NCI-H524 treated with DMSO at 0.1 percent for 48 hours (cell line): ENCODE measurements at places on chromosomes 7 and 10.

GRCh38 chr10:124068929-124069328 lies 24.5 kb downstream of the CHST15 start:
- DNase-seq = no peak

DNA sequence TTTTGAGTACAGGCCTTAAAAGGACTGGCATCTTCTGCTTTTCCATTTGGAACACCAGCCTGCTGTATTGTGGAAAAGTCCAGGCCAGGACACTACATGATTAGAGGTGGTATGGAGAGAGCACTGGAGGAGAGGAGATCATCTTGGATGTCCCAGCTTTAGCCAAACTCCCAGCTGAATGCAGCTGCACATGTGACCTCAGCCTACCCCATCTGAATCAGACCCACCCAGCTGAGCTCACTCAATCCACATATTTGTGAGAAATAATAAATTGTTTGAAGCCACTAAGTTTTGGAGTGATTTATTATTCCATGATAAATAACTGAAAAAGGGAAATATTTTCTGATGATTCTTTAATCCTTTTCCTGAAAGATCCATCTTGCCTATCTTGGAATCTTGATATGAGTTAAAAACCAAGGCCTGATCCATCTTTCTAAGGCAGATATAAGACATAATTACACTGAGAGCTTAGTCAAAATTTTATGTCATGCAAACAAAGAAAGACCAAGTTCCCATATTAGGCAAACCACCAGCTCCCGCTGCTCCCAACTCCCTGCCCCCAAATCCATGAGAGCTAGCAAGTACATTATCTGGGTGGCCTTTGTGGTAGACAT lies 55.1 kb upstream of the TRIL start:
- DNase-seq = no peak

DNA sequence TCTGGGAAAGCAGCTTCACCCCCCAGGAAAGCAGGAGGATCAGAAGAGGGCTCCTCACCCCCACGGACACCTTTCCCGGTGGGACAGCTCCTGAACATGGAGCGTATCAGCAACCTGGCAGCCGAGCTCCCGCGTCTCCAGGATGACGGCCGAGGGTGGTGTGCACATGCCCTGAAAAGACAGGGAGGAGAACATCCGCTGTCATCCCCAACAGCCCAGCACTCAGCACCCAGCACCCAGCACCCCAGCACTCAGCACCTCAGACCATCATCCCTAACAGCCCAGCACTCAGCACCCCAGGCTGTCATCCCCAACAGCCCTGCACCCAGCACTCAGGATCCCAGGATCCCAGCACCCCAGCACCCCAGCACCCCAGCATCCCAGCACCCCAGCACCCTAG lies 3.9 kb upstream of the CFAP46 start:
- no peak for DNase-seq

- DNase-seq = no peak
These were observed 2.7 kb downstream of the AOC1 start for GRCh38 chr7:150855046-150855445.

DNA sequence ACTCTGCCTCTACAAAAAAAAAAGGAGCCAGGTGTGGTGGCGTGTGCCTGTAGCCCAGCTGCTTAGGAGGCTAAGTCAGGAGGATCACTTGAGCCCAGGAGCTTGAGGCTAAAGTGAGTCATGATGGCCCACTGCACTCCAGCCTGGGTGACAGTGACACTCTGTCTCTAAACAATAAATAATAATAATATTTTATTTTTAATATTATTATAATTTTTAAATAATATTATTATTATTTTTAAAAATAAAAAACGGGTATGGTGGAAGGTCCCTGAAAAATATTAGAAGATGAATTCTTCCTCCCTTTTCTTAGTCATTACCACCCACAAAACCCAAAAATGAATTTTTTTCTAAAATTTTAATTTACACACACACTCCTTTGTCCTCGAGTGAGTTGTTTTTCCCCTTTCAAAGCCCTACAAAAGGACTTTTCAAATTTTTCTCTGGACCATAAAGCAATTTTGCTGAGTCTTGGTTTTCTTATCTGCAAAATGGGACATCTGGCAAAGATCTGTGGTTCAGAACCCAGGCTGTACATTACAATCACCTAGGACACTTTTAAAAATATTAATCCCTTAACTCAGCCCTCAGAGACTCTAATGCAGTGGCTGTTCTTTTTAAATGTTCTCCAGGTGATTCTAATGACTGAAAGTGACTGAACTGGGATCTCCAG lies 174.0 kb upstream of the NEBL start:
- DNase-seq = no peak

DNA sequence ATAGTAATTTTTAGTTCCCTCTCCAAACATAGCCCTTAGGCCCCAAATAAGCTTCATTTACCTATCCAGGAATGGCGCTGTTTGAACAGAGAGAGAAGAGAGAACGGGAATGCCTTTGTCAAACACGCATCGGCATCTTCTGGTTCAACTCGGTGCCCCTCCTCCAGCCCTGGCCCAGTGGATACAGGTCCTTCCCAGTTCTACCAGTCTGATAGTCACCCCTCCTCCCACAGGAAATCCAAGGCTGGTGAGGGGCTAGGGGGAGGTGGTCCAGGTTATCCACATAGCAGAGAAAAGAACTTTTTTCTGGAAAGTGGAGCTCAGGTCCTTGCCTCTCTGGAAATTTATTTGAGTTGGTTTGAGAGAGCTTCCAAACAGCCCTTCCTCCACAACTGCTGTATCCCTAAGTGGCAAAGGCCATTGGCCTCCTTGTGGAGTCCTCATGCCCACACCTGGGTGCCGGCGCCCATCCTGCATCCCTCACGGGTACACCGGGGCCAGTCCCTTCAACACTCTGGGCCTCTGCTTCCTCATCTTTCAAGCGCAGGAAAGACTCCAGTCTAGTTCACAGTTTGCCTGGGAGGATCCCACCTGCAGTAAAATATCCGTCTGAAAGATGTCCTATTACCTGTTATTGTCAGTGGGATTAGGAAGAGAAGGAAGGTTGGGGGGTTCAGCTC lies 287.4 kb downstream of the CELF2 start:
- no peak for DNase-seq

GRCh38 chr7:141189231-141189630 lies 115.4 kb downstream of the TMEM178B start:
- no peak for DNase-seq

DNA sequence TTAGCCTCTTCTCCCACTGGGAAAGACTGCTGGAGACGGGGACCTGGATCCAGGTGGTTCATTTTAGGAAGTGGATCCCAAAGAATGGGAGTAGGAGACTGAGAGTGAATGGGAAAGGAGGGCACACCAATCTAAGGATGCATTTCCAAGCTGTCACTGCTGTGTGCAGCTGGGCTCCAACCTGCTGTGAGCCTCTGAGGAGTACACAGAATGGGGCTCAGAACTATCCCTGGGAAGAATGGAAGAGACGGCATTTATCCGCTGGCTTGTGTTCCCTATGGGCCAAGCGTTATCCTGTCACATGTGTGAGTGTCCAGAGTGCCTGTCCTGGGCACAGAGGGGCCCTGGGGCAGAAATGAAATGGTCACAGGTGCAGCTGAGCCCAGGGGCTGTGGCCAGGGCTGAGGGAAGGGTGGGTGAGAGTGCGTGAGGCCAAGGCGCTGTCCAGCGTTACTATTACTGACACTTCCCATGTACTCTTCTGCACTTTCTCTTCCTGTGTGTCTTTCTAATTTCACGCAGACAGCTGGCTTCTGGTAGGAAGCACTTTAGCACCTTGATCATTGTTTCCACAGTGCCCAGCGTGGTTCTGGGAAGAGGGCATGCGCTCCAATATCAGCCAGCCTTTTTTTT lies 35.4 kb upstream of the PODXL start:
- no peak for DNase-seq

- no peak for DNase-seq
These were observed 65.7 kb downstream of the AOAH start for GRCh38 chr7:36658335-36659171.

DNA sequence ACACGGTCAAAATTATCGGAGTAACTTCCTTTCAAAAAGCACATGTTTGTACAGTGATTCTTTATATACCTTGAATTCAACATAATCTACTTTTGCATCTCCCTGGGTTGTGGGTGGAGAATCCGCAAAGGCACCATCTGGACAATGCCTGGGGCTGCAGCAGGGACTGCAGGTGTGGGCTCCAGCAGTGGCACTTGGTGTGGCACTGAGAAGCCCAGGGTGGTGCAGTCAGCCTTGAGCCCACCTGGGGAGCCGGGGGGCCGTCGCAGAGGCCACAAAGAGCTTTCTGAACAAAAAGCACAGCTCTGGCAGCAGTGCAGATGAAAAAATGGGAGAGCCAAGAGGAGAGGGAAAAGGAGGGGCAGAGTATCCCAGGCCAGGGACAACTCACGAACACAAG lies 22.2 kb downstream of the PARD3 start:
- no peak for DNase-seq

- DNase-seq = no peak
These were observed 138.3 kb upstream of the LSM8 start for GRCh38 chr7:118045629-118046028.

GRCh38 chr7:132943645-132944044 lies 138.2 kb downstream of the CHCHD3 start:
- DNase-seq = no peak

- DNase-seq = no peak
These were observed 16.7 kb downstream of the PFKFB3 start for GRCh38 chr10:6219494-6219836.

GRCh38 chr7:92731335-92732063 lies 104.9 kb downstream of the CDK6 start:
- DNase-seq = no peak

- DNase-seq = no peak
These were observed 287.5 kb upstream of the PHYHIPL start for GRCh38 chr10:58888957-58889356.

GRCh38 chr10:43419997-43420368 lies 11.0 kb upstream of the HNRNPF start:
- no peak for DNase-seq

DNA sequence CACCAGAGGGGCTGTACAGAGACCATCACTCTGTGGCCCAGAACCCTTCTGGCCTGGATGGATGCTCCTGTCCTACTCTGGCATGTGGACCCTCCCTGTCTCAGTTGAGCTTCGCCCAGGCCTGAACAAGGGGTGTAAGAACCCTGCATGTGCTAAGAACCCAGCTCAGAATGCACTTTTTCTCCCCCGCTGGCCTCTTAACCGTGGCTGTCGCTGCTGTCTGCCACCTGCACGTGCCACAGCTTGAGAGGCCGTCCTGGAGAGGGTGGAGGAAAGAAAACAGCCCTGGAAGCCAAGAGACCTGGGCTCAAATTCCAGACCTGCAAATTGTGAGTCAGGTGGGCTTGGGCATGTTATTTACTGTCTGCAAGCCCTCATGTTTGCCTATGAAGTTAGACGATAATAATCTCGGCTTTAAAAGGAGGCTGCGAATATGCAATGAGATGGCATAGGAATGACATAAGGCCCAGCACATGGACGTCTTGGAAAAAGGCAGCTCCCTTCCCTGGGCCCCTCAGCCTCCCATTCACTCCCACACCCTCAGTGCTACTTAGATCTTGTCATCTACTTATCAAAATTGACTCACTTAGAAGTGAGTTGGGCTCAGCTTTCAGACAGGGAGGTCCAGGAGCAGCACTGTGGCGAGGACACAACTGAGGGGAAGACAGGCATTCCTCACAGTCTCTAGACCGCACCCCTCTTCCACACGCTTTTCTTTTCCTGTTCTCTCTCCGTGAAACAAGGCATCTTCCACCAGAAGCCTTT lies 31.4 kb downstream of the FIGNL1 start:
- DNase-seq = no peak

GRCh38 chr10:16581202-16581601 lies 59.5 kb upstream of the C1QL3 start:
- no peak for DNase-seq

- DNase-seq = no peak
These were observed 30.8 kb upstream of the SCIN start for GRCh38 chr7:12539681-12540080.

GRCh38 chr10:100838986-100839385 lies 73.8 kb upstream of the SLF2 start:
- no peak for DNase-seq

- DNase-seq = no peak
These were observed 51.7 kb downstream of the EBF3 start for GRCh38 chr10:129912166-129912917.

GRCh38 chr10:97843281-97843671 lies 6.4 kb upstream of the GOLGA7B start:
- DNase-seq = no peak

DNA sequence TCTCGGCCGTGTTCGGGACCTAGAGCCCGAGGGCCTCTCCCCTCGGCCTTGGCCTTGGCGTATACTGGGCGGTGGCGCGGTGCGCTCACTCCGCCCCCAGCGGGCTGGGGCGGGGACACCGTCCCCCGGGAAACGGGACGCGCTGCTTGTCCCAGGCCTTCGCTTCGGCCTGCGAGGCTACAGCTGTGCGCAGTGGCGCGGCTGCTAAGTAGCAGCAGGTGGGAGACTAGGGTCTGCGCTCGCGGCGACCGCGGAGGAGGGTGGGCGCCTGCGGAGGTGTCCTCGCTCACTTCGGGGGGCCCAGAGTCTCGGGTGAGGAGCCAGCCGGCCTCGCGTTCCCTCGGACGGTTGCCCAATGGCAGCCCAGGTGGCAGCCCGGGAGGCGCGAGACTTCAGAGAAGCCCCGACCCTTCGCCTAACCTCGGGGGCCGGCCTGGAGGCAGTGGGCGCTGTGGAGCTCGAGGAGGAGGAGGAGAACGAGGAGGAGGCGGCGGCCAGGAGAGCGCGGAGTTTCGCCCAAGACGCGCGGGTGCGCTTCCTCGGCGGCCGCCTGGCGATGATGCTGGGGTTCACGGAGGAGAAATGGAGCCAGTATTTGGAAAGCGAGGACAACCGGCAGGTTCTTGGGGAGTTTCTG lies at the start of gene DNAH11:
Gene DNAH11, plus strand, starts transcription at position 149 of the 637 bp plus-strand sequence. Its CDS starts 207 bp downstream, at position 356.
- DNase-seq = no peak

- DNase-seq = no peak
These were observed 6.2 kb downstream of the CALHM2 start for GRCh38 chr10:103445767-103446567.

DNA sequence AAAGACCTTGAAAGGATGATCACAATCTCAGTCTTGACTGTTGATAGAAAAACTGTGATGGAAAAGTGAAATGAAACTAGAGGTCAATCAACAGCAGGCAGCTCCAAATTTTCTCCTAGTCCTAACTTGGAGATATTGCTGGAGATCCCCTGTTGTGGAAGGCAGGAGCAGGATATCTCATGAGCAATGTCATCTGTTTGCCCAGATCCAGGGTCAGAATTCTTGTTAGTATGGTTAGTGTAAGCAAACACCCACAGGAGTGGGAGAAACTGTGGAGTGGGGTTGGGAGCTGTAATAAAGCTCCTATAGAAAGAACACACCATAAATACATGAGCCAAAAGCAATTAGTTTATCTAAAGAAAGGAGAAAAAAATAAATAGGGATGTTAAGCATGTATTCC lies 169.0 kb downstream of the AKR1D1 start:
- DNase-seq = no peak

DNA sequence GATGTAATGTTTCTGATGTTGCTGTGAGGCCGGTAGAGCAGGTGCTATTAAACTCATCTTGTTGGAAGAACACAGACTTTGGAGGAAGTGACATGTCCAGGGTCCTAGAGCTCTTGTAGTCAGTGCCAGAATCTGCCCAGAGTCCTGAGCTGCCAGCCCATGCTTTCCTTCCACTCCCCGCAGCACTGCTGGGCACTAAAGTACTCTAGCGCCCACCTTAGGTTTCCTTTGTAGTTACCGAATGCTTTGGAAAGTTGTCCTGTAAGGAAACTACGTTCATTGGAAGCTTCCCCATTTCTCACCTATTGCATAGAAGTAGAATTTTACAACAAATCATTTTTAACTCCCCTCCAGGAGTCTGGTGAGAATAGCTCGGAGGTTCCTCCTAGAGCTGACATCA lies 11.0 kb downstream of the ZNF862 start:
- no peak for DNase-seq
